Daoy (cell line): ENCODE measurements at places on chromosomes 12 and 14. TPM values are rescaled to one million over a fixed set of nuclear protein-coding genes. Genes with fewer than 3 reads are reported as not detected.

GRCh38 chr12:43578782-43579181, 26.8 kb upstream of the ADAMTS20 start:
- DNase-seq, result peak; percentile 10

DNA sequence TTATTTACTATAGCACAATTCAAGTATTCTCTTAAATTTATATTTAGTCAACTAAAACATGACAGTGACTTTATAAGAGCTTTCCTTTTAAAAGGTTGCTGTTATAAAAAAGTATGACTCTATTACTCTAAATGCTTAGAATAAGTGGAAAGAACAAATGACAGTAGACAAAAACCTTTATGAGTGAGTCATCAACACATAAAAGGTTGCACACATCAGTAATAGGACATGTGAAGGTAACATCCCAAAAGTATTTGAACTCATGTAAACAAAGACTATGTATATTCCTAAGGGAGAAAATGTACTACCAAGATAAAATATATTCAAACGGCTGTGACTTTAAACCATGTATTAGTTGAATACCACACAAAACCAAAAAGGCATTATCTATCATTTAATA, 98.8 kb downstream of the PAWR start:
- no peak for DNase-seq

SLC35E3 gene
- 2.0 and 3.1 TPM in 2 replicates for total RNA-seq

USP44 gene
- total RNA-seq, result 0.74 and 0.95 TPM in 2 replicates

RGS6 gene
- total RNA-seq, result not detected in 2 replicates

SPIC gene
- total RNA-seq, result not detected in 2 replicates

PPP4R4 gene
- total RNA-seq, result 7.1 and 17.6 TPM in 2 replicates

KLHDC1 gene
- total RNA-seq, result 0.33 and 0.51 TPM in 2 replicates
